ENCODE measurements at places on chromosomes 4 and X.

- no peak for DNase-seq
These were observed 695 bp upstream of the PIGA start for GRCh38 chrX:15336023-15336413.

DNA sequence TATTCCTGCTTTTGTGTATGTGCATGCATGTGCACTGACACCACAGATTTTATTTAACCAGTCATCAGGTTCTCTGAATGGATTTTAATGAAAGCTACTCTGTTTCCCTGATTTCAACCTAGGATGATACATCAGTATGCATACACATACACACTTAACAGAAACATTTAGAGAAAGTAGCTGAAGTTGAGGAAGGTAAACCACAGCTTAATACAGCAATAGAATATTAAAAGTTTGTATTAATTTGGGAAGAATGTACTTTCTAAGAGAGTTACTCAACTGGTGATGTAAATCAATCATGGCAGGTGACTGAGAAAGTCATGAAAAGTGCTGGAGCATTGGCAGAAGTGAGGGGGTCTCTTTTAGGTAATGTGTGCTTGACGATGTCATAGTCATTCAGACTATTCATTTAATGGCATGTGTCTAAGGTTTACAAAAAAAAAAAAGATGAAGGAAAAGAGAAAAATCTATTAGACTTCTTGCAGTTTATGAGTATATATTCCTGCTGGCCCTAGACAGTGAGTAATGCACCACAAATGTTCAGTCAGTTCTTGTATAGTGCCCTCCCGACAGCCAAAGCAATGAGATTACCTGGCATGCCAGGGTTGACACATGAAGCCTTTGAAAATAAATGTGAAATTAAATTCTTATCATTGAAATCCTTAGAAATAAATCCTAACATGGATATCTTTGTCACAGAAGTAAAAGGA, 187.6 kb downstream of the RAPGEF2 start:
- DNase-seq = no peak

DNA sequence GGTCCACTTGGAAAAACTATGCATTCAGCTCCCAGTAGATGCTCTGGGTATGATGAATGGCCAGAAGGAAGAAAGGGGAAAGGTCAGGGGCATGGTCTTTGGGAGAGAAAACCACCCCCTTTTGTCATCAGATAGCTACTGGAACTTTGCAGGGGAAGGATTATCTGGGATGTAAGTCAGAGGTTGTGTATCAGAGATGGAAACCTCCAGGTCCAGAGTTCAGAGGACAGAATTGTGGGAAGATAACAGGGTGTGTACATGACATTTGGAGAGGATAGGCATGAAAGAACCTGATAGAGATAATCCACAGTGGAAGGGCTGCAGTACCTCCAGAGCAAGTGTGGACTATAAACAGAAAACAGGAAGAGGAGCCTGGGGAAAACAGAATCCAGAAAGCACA, 262.7 kb downstream of the SPRY1 start:
- DNase-seq = no peak

- DNase-seq = no peak
These were observed 31.1 kb downstream of the SULT1E1 start for GRCh38 chr4:69828828-69829227.

Data from activated CD4-positive, CD25-positive, alpha-beta regulatory T cell treated with anti-CD3 and anti-CD28 coated beads, Interleukin-2, amount 50 U/mL, for 72 hours (primary cell).